ENCODE measurements at places on chromosomes 3 and 15.

DNA sequence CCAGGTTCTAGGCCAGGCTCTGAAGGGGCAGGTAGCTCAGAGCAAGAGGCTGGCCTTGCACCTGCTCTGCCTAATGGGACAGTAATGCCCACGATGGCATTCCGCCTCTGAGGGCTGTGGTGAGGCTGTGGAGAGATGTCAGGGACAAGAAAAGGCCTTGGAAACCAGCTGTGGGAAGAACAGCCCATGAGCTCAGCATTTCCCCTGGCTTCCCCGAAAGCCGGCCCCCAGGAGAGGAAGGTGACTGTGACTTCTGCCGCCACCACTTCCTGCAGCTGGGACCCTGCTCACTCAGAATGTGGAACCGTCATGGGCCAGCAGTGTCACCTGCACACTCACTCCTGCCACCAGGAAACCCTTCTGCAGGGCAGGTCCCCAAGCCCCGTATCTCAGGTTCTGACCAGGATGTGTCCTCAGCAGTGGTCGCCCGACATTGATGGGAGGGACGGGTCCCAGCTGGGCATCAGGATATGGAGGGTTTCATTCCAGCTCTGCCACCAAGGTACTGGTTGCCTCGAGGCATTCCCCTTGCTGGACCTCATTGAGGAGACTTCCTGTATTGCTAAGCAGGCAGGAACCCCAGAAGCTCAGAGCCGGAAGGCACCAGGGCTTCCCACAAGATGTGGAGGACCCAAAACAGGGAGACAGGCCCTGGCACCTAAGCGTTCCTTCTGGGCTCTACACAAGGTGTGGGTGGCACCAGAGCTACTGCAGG, 30.7 kb downstream of the SEMA7A start:
- ATAC-seq, result no peak

DNA sequence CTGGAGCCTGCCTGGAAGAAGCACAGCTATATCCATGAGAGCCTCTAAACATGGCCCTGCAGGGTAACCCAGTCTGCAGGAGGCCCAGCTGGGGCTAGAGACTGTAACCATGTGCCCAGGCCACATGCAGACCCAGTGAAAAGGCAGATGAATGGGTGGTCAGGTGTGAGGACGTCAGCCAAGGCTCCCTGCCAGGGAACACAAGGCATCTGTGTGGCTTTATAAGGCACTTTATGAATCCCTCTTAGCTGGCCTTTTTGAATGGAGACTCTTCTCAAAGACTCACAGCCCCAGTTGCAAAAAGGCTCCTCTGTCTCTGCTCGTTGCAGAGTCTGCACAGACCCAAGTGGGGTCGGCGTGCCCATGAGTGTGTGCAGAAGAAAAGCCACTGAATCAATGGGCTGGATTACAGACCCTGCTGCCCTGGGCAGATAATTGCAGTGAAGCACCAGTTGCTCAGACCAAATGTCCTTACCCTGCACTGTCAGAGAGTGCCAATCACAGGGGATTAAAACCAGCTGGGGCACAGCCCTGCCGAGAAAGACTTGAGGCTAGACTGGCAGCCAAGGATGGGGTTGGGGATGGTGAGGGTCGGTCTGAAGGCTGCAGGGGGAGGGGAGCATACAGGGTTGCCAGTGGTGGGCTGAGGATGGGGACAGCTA, 154.2 kb downstream of the RAB11A start:
- ATAC-seq, result no peak

GRCh38 chr15:75695220-75695619, 17.4 kb downstream of the CSPG4 start:
- no peak for ATAC-seq

- no peak for ATAC-seq
Observed at GRCh38 chr3:4571690-4572334, 78.7 kb downstream of the ITPR1 start.

- ATAC-seq, result peak; percentile 31
Observed at GRCh38 chr3:182234881-182235280, 523.2 kb downstream of the SOX2 start.

DNA sequence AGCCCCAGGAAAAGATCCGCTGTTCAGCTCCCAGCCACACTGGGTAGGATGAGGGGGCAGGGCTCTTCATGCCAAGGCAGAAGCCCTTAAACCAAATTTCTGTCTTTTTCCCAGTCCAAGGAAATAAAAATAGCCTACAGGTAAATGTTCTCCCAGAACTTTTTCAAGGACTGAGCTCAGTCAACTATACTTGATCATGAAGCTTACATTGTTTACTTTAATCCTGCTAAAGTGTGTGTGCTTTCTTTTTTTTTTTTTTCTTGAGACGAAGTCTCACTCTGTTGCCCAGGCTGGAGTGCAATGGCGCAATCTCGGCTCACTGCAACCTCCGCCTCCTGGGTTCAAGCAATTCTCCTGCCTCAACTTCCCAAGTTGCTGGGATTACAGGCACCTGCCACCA, 17.9 kb downstream of the CLDN18 start:
- ATAC-seq, result no peak

DNA sequence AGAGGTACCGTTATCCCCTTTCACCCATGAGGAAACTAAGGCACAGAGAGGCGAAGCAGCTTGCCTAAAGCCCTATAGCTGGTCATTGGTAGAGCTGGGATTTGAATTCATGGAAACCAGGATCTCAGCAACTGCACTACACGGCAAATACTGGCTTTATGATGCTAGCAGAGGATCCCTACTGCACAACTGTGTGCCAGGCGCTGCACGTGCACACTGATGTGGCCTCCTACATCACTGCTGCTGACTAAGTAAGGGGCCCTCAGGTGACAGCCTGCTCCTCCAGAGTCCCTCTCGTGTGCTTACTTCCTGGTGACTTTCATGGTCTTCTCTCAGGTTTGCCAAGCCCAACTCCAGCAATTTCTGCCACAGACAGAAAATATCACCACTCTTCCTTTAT, 3.4 kb upstream of the POLG start:
- ATAC-seq, result no peak

DNA sequence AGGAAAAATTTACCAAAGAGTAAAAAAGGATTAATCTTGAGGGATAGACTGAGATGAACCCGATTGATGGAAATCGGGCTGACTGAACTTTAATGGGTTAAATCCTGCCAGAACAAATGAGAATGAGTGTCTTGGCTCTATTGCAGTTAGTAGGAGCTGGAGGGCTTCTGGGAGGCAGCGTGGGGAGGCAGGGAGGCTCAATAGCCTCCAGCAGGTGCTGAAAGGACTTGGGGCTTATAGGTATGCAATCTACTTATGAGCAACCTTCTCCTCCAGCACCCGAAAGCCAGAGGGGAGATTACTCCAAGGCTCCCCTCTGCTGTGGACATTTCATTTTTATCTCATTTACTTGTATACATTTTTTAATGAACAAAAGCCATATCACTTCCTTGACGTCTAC, 1.0 kb upstream of the CRYBG3 start:
- no peak for ATAC-seq

- no peak for ATAC-seq
Observed at GRCh38 chr3:106296062-106296461, 427.2 kb upstream of the CBLB start.

DNA sequence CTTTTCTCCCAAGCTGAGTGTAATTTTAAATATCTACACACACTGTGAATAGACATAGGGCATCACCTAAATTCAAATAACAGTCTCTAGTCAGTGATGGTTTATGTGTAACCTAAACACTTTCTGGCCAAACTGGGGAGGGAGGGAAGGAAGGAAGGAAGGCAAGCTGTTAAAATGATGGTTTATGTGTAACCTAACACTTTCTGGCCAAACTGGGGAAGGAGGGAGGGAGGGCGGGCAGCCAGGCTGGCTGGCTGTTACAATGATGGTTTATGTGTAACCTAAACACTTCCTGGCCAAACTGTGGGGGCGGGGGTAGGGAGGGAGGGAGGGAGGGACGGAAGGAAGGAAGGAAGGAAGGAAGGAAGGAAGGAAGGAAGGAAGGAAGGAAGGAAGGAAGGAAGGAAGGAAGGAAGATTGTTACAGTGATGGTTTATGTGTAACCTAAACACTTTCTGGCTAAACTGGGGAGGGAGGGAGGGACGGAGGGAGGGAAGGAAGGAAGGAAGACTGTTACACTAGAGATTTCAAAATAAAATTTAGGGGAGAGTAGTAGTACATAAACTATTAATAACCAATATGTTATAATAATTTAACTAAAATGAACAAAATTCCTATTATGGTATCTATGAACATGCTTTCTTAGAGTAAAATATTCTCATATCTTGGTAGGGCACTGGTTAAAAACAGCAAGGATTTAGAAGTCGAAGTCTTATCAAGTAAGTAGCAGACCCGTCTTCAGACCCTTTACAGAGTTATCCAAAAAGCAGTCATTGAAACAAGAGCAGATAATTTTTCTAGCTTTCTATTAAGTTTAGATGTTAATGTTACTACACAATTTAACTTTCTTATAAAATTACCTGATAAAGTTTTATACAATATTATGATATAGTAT, 148.1 kb downstream of the LMLN start:
- no peak for ATAC-seq

DNA sequence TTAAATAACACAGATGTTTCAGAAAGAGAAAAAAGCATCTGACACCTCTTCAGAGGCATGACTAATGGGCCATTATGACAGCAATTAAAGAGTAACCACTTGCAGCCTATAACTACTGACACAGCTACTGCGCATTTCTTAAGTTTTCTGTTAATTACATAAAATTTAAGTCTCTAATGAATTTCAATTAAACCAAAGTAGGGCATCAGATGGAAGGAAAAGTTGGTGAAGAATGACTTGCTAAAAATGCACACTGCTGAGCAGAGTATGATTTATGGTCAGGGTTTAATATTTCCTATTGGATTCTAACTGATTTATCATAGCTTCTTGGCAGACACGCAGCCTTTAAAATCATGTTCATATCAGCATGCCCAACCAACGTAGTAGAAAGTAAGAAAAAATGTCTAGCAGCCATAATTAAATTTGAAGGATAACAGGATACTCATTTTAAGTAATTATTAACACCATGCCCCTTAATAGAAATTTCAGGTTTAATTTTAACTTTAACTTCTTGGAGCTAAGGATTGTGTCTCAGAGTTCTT, 140.0 kb downstream of the CBLB start:
- no peak for ATAC-seq

- ATAC-seq, result peak; percentile 85
Observed at GRCh38 chr15:63015618-63016017, 26.9 kb upstream of the TPM1 start.

- ATAC-seq, result peak; percentile 29
Observed at GRCh38 chr3:37670961-37671483, 190.7 kb upstream of the CTDSPL start.

- no peak for ATAC-seq
Observed at GRCh38 chr3:46848271-46849044, 14.8 kb downstream of the MYL3 start.

DNA sequence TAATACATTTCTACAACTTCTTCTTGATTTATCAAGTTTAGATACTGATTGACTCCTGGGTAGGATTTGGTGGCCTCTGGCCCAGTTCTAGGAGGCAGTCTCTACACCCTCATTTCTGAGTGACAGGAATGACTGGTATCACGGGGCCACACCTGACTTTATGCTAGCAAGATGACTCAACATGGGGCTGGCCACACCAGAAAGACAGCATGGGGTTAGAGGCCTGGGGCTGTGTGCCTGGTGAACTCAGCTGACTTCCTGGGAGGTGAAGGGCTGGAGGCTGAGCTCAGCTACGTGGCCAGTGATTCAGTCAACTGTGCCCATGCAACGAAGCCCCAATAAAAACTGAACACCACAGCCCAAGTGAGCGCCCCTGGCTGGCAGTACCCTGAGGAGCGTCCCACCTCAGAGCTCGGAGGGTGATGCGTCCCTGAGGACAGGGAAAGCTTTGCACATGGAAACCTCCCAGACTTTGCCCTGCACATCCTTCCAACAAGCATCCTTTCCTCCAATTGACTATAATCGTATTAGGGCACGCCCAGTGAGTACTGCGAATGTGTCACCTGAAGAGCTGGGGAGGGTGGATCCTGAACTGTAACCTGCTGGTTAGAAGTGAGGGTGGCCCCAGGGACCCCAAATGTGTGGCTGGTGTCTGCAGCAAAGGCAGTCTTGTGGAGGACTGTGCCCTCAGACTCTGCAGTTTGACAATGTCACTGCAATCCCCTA, 57.2 kb downstream of the NIPA2 start:
- ATAC-seq, result no peak

GRCh38 chr3:191502583-191502982, 41.6 kb downstream of the PYDC2 start:
- ATAC-seq, result no peak

DNA sequence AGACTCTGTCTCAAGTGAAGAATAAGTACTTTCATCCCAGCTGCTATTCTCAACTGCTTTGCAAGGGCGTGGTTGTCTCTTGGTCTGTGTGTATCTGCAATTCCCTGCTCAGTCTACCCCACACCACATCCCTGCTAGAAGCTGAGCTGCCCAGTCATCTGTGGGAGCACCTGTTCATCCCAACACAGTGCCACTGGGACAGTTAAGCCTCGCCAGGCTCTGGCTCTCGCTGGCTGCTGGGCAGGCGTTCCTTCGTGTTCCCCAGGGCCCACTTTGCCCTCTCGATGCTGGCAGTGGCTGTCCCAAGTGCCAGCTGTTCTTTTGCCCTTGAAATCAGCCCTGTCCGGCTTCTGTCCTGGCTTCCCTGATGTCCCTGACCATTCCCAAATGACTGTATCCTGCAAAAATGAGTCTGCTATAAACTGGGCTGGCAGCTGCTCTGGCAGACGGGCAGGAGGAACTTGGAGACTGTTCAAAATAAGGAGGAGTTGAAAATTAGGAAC, 91.6 kb upstream of the KLHL25 start:
- ATAC-seq, result no peak

Measured in gastroesophageal sphincter (tissue), 4 donors.